ENCODE measurements at places on chromosomes 7 and 10. TPM values are rescaled to one million over a fixed set of nuclear protein-coding genes. Genes with fewer than 3 reads are reported as not detected.
A peak's percentile ranks its signal among the peaks of the same experiment; 100 is the strongest.

The GNGT1 gene
- not detected for total RNA-seq

The MMRN2 gene
- 2.1 TPM for total RNA-seq

The CCL24 gene
- total RNA-seq: not detected

The CFAP43 gene
- under 0.01 TPM for total RNA-seq

The SPDYE9 gene
- not detected for total RNA-seq

DNA sequence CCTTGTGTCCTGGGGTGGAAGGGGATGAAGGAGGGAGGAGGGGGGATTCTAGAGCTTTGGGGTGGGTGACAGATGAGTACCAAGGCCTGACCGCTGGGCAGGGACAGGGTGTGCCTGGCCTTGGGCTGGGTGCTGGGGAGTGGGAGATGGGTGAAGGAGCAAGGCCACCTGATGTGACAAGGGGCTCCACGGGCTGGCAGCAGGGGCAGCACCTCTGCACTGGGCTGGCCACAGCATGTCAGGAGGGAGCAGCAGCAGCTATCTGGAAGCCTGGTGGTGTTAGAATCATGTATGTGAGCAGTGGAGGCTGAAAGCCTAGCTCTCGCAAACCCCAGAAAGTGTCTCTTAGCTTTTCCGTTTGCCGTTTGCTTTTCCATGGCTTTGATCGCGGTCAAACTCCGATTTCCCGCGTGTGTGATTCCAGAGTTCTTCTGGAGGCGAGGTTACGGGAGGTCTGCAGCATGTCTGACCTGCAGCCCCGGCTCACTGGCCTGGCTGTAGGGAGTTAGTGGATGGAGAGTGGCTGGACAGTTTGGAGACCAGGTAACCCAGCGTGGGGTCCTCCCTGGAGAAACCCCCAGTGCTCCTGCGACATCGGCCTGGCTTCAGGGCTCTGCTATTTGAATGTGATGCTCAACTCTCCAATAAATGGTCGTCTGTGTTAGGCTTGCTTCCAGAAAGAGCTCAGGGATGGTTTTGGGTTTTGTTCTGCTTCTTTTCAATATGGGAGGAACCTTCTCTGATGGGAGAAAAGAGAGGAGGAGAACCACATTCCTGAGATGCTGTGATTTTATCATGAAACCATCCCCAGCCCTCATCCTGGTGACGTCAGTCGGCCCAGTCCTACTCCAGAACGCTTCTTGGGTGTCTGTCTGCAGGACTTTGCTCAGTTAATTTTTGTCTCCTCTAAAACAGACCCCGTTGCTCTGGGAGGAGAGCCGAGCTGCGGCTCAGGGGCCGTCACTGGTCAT is 105.5 kb downstream of the CUX1 start:
- no peak for DNase-seq
- H3K4me1 ChIP-seq: peaks cover 11% of the 10 kb centered on the region
- H3K36me3 ChIP-seq: no peaks in the 10 kb centered on the region
- H3K27ac ChIP-seq: no peak overlapping the region

DNA sequence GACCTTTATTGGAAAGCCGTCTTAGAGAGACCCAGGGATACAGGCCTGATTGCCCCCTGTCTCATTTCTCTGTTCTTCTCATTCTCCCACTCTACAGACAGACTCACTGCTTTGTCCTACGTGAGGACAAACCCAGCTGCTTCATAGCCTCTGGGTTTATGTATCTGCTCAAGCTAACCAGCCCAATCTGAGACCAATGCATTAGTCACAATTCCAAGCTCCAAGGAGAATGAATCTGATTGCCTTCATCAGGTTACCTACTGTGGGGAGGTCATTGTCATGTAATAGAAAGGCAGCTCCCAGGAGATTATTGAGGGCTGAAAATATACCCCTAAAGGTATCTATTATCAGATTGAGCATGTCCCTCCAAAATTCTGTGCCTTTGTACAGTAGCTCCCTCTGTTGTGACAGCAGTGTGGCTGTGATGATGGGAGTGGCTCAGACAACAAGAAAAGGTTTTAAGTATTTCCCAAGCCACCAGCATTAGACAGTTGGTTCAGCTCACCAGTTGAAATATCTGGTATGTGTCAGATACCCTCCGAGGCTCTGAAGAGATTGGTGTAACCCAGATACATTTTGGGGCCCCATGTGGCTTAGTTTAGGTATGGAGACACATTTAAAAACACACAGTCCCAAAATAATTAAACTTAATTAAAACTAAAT is 123.1 kb upstream of the EEPD1 start:
- no peaks in the 10 kb centered on the region for H3K4me1 ChIP-seq
- H3K27me3 ChIP-seq: peaks cover 5% of the 10 kb centered on the region
- H3K4me3 ChIP-seq: no peak overlapping the region

GRCh38 chr10:32114508-32114907 is 58.3 kb upstream of the KIF5B start:
- H3K27ac ChIP-seq: no peak overlapping the region
- no peaks in the 10 kb centered on the region for H3K36me3 ChIP-seq
- DNase-seq: no peak
- no peak overlapping the region for H3K4me3 ChIP-seq

GRCh38 chr10:22468570-22469320 is 123.4 kb downstream of the SPAG6 start:
- H3K4me3 ChIP-seq: no peak overlapping the region
- DNase-seq: no peak
- no peak overlapping the region for H3K27ac ChIP-seq
- H3K36me3 ChIP-seq: no peaks in the 10 kb centered on the region

- peaks cover 2% of the 10 kb centered on the region for H3K36me3 ChIP-seq
- H3K4me1 ChIP-seq: peaks cover 10% of the 10 kb centered on the region
- H3K4me3 ChIP-seq: peak overlapping the region; percentile 99
- DNase-seq: peak; percentile 36
Measured at GRCh38 chr7:26199301-26200037, 1.1 kb downstream of the HNRNPA2B1 start.

- H3K27ac ChIP-seq: no peak overlapping the region
- no peaks in the 10 kb centered on the region for H3K4me1 ChIP-seq
- no peak for DNase-seq
- H3K27me3 ChIP-seq: no peaks in the 10 kb centered on the region
- no peaks in the 10 kb centered on the region for H3K36me3 ChIP-seq
- no peak overlapping the region for H3K4me3 ChIP-seq
Measured at GRCh38 chr10:120335553-120335952, 121.5 kb upstream of the PLPP4 start.

DNA sequence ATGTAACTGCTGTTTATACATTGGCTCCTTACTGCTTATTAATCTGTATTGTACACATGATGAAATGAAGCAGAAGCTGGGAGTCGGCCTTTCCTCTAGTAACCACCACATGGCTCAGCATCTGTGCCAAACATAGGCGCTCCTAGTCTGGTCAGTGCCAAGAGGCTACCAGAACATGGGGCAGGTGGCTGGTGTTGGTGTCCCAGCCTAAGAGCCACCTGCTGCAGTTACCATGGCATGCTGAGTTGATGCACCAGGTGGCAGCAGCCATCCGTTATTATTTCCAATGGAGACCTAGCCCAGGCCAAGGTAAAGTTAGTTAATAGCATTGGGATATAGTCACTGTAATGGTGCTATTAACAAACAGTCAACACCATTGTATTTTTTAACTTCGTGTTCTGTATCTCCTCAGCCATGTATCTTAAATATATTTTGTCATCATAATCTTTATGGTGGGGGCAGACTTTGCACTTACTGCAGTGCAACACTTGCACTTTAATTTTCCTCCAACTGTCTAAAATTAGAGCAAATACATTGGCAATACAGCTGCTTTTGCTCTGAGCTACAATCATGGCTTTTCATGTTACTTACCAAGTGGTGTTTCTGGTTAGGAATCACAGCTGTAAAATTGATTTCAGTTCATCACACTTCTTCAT is 33.1 kb downstream of the HBP1 start:
- no peak overlapping the region for H3K27ac ChIP-seq
- no peaks in the 10 kb centered on the region for H3K4me1 ChIP-seq
- DNase-seq: peak; percentile 11
- H3K36me3 ChIP-seq: peaks cover 2% of the 10 kb centered on the region
- H3K27me3 ChIP-seq: no peaks in the 10 kb centered on the region

GRCh38 chr10:130254662-130255061 is 118.5 kb downstream of the GLRX3 start:
- no peak overlapping the region for H3K4me3 ChIP-seq
- H3K4me1 ChIP-seq: no peaks in the 10 kb centered on the region

- H3K27ac ChIP-seq: no peak overlapping the region
- no peaks in the 10 kb centered on the region for H3K27me3 ChIP-seq
- H3K36me3 ChIP-seq: no peaks in the 10 kb centered on the region
- peak; percentile 33 for DNase-seq
- H3K4me1 ChIP-seq: peaks cover 43% of the 10 kb centered on the region
Measured at GRCh38 chr10:72322280-72323058, 32.2 kb downstream of the DNAJB12 start.

GRCh38 chr7:119026391-119026790 is 801.9 kb downstream of the ANKRD7 start:
- H3K4me3 ChIP-seq: no peak overlapping the region
- H3K36me3 ChIP-seq: no peaks in the 10 kb centered on the region
- H3K27me3 ChIP-seq: no peaks in the 10 kb centered on the region
- H3K27ac ChIP-seq: no peak overlapping the region
- no peak for DNase-seq
- no peaks in the 10 kb centered on the region for H3K4me1 ChIP-seq

- DNase-seq: no peak
- no peaks in the 10 kb centered on the region for H3K4me1 ChIP-seq
- peaks cover 46% of the 10 kb centered on the region for H3K36me3 ChIP-seq
Measured at GRCh38 chr7:75983471-75984129, 10.8 kb downstream of the TMEM120A start.

GRCh38 chr7:48515171-48515570 is 343.9 kb downstream of the ABCA13 start:
- H3K27me3 ChIP-seq: no peaks in the 10 kb centered on the region
- H3K4me1 ChIP-seq: no peaks in the 10 kb centered on the region
- no peak for DNase-seq
- no peak overlapping the region for H3K4me3 ChIP-seq
- no peak overlapping the region for H3K27ac ChIP-seq

DNA sequence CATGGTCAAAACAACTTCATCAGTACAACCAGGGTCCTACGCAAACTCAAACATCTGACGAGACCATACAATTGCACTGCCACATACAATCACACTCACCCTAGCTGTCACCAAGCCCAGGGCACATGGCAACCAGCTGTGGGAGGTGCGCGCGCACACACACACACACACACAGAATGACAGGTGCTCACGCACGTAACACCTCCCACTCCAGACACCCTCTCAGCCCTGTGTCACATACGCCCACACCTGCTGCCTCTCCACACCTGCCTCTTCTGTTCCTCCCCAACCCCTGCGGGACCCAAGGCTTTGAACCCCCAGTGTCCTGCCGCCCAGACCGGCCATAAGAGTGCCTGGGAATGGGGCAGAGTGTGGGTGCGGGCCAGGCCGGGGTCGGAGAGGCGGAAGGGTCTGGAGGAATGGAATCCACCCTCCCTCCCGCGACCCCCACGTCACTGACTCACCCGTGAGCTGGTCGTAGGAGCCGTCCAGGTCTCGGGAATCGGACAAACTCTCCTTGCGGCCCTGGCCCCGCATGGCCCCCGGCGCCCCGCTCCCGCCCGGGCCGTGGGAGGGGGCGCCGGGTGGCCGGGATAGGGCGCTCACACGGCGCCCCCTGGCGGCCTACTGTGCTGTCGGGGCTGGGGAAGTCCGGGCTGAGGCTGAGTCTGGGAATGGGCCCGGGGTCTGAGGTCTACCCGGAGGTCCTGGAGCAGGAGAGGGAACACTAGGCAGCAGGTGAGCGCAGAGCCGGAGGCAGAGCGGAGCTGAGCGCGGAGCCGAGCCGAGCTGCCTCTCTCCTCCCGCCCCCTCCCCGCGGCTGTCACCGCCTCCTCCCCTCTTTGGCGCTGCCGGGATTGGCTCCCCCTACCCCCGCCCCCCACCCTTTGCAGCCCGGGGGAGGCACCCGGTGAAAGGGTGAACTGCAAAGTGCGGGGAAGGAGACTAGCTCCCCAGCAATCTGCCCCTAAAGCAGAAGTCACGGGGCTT is at the start of gene KCNIP2:
TSS of gene KCNIP2 (minus strand) at position 769 of the 990 bp plus-strand sequence. CDS start at position 537, 232 bp downstream.
- no peaks in the 10 kb centered on the region for H3K27me3 ChIP-seq
- H3K4me1 ChIP-seq: no peaks in the 10 kb centered on the region
- H3K27ac ChIP-seq: no peak within 1 kb of the TSS
- H3K4me3 ChIP-seq: no peak within 1 kb of the TSS
- peaks cover 2% of the 10 kb centered on the region for H3K36me3 ChIP-seq

GRCh38 chr10:126617733-126618132 is 52.8 kb downstream of the C10orf90 start:
- no peak for DNase-seq
- H3K36me3 ChIP-seq: no peaks in the 10 kb centered on the region
- no peak overlapping the region for H3K4me3 ChIP-seq
- H3K27me3 ChIP-seq: no peaks in the 10 kb centered on the region
- H3K27ac ChIP-seq: no peak overlapping the region
- H3K4me1 ChIP-seq: no peaks in the 10 kb centered on the region

- H3K27me3 ChIP-seq: no peaks in the 10 kb centered on the region
- DNase-seq: no peak
- H3K4me3 ChIP-seq: no peak overlapping the region
- H3K36me3 ChIP-seq: no peaks in the 10 kb centered on the region
- H3K27ac ChIP-seq: no peak overlapping the region
Measured at GRCh38 chr7:122595885-122596284, 103.0 kb downstream of the RNF133 start.

- no peaks in the 10 kb centered on the region for H3K27me3 ChIP-seq
- DNase-seq: no peak
- no peaks in the 10 kb centered on the region for H3K36me3 ChIP-seq
- H3K4me3 ChIP-seq: peak overlapping the region; percentile 42
- H3K4me1 ChIP-seq: peaks cover 3% of the 10 kb centered on the region
Measured at GRCh38 chr10:122373721-122374120, 787 bp upstream of the PLEKHA1 start.

- peak overlapping the region; percentile 22 for H3K27ac ChIP-seq
- no peaks in the 10 kb centered on the region for H3K27me3 ChIP-seq
- no peak overlapping the region for H3K4me3 ChIP-seq
- no peaks in the 10 kb centered on the region for H3K4me1 ChIP-seq
- DNase-seq: peak; percentile 70
- H3K36me3 ChIP-seq: peaks cover 2% of the 10 kb centered on the region
Measured at GRCh38 chr10:16777473-16778370, 39.5 kb downstream of the RSU1 start.

Measured in fibroblast of lung (primary cell).